Spleen (tissue), 13 donors: ENCODE measurements at places on chromosomes 6 and 20. TPM values are rescaled to one million over a fixed set of nuclear protein-coding genes. Genes with fewer than 3 reads are reported as not detected.

- no peak overlapping the region for H3K27ac ChIP-seq
- no peak overlapping the region for H3K4me3 ChIP-seq
- no peaks in the 10 kb centered on the region for H3K27me3 ChIP-seq
- peaks cover 60% of the 10 kb centered on the region for H3K36me3 ChIP-seq
- no peak for DNase-seq
These were observed 134.5 kb upstream of the SIM1 start for GRCh38 chr6:100599088-100599770.

DNA sequence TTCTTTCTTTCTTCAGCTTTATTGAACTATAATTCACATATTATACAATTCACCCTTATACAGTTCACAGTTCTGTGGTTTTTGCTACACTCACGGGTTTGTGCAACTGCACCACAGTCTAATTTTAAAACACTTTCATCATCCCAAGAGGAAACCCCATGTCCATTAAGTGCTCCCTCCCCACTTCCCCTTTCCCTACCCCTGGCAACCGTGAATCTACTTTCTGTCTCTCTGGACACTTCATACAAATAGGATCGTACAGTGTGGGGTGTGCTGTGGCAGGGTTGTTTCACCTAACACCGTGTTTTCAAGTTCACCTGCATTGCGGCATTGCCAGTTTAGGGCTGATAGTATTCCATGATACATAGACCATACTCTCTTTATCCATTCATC, 118.8 kb downstream of the PHACTR3 start:
- no peaks in the 10 kb centered on the region for H3K27me3 ChIP-seq
- H3K36me3 ChIP-seq = no peaks in the 10 kb centered on the region
- no peak overlapping the region for H3K4me3 ChIP-seq
- no peak for DNase-seq

DNA sequence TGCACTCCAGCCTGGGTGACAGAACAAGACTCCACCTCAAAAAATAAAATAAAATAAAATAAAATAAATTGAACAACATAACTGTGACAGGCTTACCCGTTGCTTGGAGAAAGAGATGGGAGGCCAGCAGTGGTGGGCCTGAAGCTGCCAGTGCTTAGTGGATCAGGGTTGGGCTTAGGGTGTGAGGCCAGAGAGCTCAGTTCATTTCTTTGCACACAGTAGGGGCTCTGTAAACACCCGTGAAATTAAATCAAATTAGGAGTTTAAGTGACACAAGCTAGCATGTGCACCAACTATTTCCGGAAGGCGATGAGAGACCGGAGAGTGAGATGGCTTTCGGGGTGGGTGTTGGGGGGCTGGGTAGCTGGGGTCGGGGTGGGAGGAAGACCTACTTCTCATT, 25.8 kb upstream of the TTPAL start:
- DNase-seq = no peak
- H3K4me1 ChIP-seq = peaks cover 2% of the 10 kb centered on the region
- H3K27me3 ChIP-seq = no peaks in the 10 kb centered on the region
- no peak overlapping the region for H3K27ac ChIP-seq
- no peaks in the 10 kb centered on the region for H3K36me3 ChIP-seq

- H3K27me3 ChIP-seq = no peaks in the 10 kb centered on the region
- no peak for DNase-seq
- no peaks in the 10 kb centered on the region for H3K36me3 ChIP-seq
- no peak overlapping the region for H3K4me3 ChIP-seq
- H3K4me1 ChIP-seq = no peaks in the 10 kb centered on the region
These were observed 35.6 kb downstream of the CEP162 start for GRCh38 chr6:84191802-84192201.

Gene C2
- total RNA-seq = 62.5 TPM

Gene FITM2
- total RNA-seq = 5.7 TPM

Gene SLC22A1
- 4.3 TPM for total RNA-seq

Gene MRAP2
- 2.7 TPM for total RNA-seq
